Stimulated activated naive B cell treated with anti-CD40 and anti-IgM and Interleukin-4, amounts not matched to agents 10 μg/mL and 1 μg/mL and 100 μg/mL, for 72 hours (primary cell): ENCODE measurements at places on chromosomes 7 and 10.

- DNase-seq = no peak
Measured at GRCh38 chr7:148242294-148242821, 348.2 kb upstream of the C7orf33 start.

GRCh38 chr7:128037880-128038619 lies 6.8 kb upstream of the LRRC4 start:
- no peak for DNase-seq

DNA sequence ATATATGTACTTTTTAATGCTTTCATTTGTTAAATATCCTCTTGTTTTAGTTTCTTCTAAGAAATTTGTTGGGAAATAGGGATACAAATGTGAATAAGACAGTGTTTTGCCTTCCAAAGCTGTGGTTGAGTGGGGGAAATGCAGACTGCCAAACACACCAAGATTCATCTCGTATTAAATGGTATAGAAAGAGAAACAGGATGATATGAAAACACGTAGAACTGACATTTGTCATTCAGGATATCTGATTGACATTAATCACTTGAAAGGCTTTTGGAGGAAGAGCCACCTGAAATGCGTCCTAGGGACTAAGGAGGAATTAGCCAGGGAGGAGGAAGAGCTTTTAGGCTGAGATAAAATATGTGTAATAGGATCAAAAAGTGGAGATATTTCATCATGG lies 287.4 kb upstream of the SEMA3C start:
- DNase-seq = no peak

DNA sequence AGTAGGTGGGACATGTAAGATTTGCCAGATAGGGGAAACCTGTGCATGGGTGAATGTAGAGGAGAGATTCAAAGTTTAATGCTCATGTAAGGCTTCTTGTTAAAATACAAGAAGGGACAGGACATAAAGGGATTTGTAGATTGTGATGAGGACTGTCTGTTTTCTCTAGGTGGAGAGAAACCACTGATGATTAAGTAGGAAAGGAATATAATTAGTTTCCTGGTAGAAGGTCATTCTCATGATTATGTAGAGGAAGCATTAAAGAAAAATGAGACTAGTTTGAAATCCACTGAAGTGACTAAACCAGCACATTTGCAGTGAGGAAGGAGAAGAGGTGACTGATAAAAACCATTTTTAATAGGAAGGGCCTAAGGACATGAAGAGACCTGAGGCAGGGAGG lies 19.6 kb upstream of the MACC1 start:
- DNase-seq = no peak

- no peak for DNase-seq
Measured at GRCh38 chr10:70683601-70683934, 11.3 kb downstream of the ADAMTS14 start.

- no peak for DNase-seq
Measured at GRCh38 chr10:100153239-100153825, 32.5 kb downstream of the ERLIN1 start.

GRCh38 chr7:104981672-104982037 lies 32.4 kb upstream of the KMT2E start:
- no peak for DNase-seq

DNA sequence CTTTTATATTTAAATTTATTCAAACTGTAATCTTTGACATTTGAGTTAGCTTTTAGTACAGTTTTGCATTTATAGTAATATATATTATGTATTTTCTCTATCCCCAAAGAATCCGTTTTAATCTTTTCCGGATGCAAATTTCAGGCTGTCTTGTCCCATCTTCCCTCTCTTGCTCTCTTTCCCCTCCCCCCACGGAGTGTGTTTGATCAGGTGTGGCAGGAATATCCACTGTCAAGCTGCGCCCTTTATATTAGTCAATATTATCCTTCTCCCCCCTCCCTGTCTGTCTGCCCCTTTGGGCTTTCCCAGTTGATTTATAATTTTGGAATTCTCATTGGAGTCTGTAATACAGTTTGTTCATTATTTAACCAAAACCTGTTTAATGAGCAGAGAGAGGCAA lies 19.0 kb downstream of the GBF1 start:
- no peak for DNase-seq

DNA sequence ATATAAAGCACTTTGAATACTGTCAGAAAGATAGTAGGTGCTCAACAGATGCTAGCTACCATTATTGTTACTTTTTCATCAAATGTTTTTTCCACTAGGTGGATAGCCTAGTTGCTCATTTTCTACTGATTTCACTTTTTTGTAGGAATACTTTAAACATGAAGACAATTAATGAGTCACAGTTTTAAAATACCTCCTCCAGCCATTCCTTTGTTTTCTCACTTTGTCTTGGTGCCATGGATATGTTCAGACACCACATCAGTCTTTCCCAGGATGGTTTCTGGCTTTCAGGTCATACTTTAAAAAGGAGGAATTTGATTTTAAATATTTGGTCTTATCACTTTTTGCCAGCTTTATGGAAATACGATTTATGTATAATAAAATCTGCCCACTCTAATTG lies 147.1 kb upstream of the MGMT start:
- DNase-seq = no peak
